ENCODE measurements at places on chromosomes 4 and X. TPM values are rescaled to one million over a fixed set of nuclear protein-coding genes. Genes with fewer than 3 reads are reported as not detected.

DNA sequence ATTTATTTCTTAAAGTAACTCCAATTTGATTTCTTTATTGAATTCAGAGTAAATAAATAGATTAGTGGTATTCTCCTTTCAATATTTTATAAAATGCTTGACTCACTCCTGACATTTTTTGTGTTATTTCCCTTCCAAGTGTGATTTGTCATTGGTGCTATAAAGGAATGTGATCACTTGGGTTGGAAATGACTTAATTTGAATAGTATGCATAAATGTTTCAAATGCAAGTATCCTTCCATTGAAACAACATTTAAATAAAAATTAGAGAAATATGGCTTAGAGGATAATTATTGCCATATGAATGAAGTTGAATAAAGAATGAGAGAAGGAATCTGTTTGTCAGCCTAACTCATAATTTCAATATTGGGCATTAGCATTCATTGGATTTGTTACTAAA lies 182.7 kb downstream of the PABPC4L start:
- H3K4me1 ChIP-seq = no peaks in the 10 kb centered on the region
- no peak for DNase-seq
- H3K27me3 ChIP-seq = no peaks in the 10 kb centered on the region
- H3K36me3 ChIP-seq = no peaks in the 10 kb centered on the region
- no peak overlapping the region for H3K27ac ChIP-seq

DNA sequence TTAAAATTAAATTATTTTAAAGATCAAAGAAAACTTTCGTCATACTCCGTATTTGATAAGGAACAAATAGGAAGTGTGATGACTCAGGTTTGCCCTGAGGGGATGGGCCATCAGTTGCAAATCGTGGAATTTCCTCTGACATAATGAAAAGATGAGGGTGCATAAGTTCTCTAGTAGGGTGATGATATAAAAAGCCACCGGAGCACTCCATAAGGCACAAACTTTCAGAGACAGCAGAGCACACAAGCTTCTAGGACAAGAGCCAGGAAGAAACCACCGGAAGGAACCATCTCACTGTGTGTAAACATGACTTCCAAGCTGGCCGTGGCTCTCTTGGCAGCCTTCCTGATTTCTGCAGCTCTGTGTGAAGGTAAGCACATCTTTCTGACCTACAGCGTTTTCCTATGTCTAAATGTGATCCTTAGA lies at the start of gene CXCL8:
Gene CXCL8, plus strand, starts transcription at position 217 of the 426 bp plus-strand sequence. Its CDS starts 90 bp downstream, at position 307.
- no peak within 1 kb of the TSS for H3K27ac ChIP-seq
- H3K4me1 ChIP-seq = no peaks in the 10 kb centered on the region
- no peaks in the 10 kb centered on the region for H3K36me3 ChIP-seq
- H3K27me3 ChIP-seq = no peaks in the 10 kb centered on the region
- H3K4me3 ChIP-seq = no peak within 1 kb of the TSS

- no peaks in the 10 kb centered on the region for H3K36me3 ChIP-seq
- DNase-seq = no peak
- no peak overlapping the region for H3K27ac ChIP-seq
- H3K27me3 ChIP-seq = no peaks in the 10 kb centered on the region
- H3K4me3 ChIP-seq = no peak overlapping the region
These were observed 3.9 kb downstream of the PRSS12 start for GRCh38 chr4:118348886-118349285.

GRCh38 chr4:102601586-102602227 lies 100.5 kb downstream of the NFKB1 start:
- H3K27me3 ChIP-seq = no peaks in the 10 kb centered on the region
- peaks cover 14% of the 10 kb centered on the region for H3K4me1 ChIP-seq
- no peak for DNase-seq
- H3K27ac ChIP-seq = no peak overlapping the region
- H3K36me3 ChIP-seq = no peaks in the 10 kb centered on the region

GRCh38 chrX:68508799-68509198 lies 9.9 kb downstream of the YIPF6 start:
- no peak overlapping the region for H3K4me3 ChIP-seq
- no peaks in the 10 kb centered on the region for H3K4me1 ChIP-seq
- DNase-seq = no peak
- no peaks in the 10 kb centered on the region for H3K36me3 ChIP-seq
- no peak overlapping the region for H3K27ac ChIP-seq
- no peaks in the 10 kb centered on the region for H3K27me3 ChIP-seq

DNA sequence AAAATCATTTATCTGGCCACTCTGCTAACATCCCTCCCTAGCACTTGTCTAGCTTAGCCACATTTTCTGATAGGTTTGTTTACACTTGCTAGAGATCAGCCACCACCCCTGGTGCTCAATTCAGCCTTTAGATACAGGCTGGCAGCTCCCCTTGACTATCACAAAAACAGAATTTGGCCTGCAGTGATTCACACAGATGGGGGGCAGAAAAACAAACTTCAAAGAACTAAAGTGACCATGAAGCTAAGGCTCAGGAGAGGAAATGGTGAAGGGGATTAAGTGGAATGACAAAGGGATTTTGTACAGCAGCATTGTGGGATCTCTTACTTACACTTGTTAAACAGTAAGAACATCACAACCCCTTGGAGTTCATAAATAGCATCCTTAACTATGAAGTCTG lies 1718.0 kb upstream of the PCDH7 start:
- H3K36me3 ChIP-seq = no peaks in the 10 kb centered on the region
- no peaks in the 10 kb centered on the region for H3K4me1 ChIP-seq
- DNase-seq = no peak
- no peak overlapping the region for H3K27ac ChIP-seq

DNA sequence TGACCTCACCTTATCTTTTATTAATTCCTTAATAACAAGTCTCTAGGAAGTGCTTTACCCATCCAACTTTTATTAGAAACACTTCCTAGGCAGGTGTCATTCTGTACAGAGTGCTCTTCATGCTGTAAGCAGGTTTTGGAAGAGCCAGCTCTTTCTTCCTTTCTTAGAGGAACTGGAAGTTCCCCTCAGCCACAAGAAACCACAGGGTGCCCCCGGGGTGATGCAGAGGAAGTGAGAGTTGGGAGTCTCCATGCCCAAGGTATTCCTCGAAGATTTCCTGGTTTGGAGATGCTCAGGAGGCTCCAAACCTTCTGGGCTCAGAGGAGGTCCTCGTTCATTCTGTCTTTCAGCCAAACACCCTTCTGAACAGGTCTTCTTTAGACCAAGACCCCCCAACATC lies 83.8 kb downstream of the EGF start:
- H3K27me3 ChIP-seq = no peaks in the 10 kb centered on the region
- peaks cover 12% of the 10 kb centered on the region for H3K4me1 ChIP-seq
- H3K27ac ChIP-seq = no peak overlapping the region
- no peaks in the 10 kb centered on the region for H3K36me3 ChIP-seq

GRCh38 chr4:38386654-38387188 lies 277.3 kb upstream of the KLF3 start:
- no peak for DNase-seq
- peaks cover 42% of the 10 kb centered on the region for H3K4me1 ChIP-seq
- no peak overlapping the region for H3K4me3 ChIP-seq
- H3K36me3 ChIP-seq = no peaks in the 10 kb centered on the region

GRCh38 chr4:119103263-119103662 lies 32.4 kb upstream of the MYOZ2 start:
- H3K27ac ChIP-seq = peak overlapping the region; percentile 53
- no peaks in the 10 kb centered on the region for H3K36me3 ChIP-seq
- DNase-seq = no peak
- H3K27me3 ChIP-seq = no peaks in the 10 kb centered on the region
- no peak overlapping the region for H3K4me3 ChIP-seq

GRCh38 chr4:3221996-3222395 lies 27.0 kb upstream of the MSANTD1 start:
- no peak overlapping the region for H3K27ac ChIP-seq
- DNase-seq = no peak
- H3K4me1 ChIP-seq = no peaks in the 10 kb centered on the region
- H3K4me3 ChIP-seq = no peak overlapping the region
- no peaks in the 10 kb centered on the region for H3K36me3 ChIP-seq

DNA sequence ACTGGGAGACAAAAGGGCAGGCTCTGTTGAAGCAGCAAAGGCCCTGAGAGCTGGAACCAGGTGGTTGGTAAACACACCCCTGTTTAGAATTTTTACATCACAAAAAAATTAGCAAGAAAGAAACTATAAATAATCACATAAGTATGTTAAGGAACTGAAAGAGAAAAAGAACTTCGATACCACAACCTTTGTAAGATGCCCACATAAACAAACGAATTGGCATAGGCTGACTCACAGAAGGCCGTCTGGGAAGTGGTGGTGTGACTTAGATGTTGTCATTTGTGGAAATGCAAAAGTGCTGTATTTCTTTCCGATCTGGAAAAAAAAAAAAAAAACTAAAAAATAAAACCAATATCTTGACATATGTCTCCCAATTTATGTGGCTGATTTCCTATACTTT lies 235.1 kb downstream of the USP46 start:
- no peaks in the 10 kb centered on the region for H3K4me1 ChIP-seq
- no peak for DNase-seq
- H3K36me3 ChIP-seq = no peaks in the 10 kb centered on the region

DNA sequence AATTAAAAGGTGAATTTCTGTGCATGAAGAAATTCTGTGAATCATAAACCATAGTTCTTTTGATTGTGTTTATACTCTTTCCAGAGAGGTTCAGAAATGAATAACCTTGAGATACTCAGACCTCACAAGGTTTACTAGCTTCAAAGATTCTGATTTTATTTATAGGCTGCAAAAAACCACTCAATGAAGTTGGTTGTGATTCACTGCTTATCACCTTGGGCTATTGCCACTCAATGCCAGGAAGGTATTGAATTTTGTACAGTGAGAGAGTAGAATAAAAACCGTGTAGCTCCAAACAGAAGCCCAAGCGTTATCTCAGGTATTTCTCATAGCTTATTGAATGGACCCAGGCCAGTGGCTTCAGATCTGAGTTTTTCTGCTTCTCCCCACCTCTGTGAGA lies 118.7 kb downstream of the FHIP1A start:
- no peaks in the 10 kb centered on the region for H3K4me1 ChIP-seq
- no peaks in the 10 kb centered on the region for H3K36me3 ChIP-seq
- H3K27ac ChIP-seq = no peak overlapping the region
- H3K27me3 ChIP-seq = no peaks in the 10 kb centered on the region
- DNase-seq = no peak

- no peak overlapping the region for H3K4me3 ChIP-seq
- no peaks in the 10 kb centered on the region for H3K27me3 ChIP-seq
- no peak overlapping the region for H3K27ac ChIP-seq
- DNase-seq = no peak
These were observed 438.2 kb upstream of the PCDH7 start for GRCh38 chr4:30281986-30282385.

- no peak overlapping the region for H3K27ac ChIP-seq
- no peaks in the 10 kb centered on the region for H3K36me3 ChIP-seq
- no peak for DNase-seq
These were observed 21.4 kb downstream of the MAOB start for GRCh38 chrX:43860646-43861370.

GRCh38 chrX:100895365-100896075 lies 21.4 kb upstream of the NOX1 start:
- no peak for DNase-seq
- H3K4me1 ChIP-seq = no peaks in the 10 kb centered on the region
- no peak overlapping the region for H3K4me3 ChIP-seq
- H3K27ac ChIP-seq = no peak overlapping the region
- no peaks in the 10 kb centered on the region for H3K27me3 ChIP-seq

DNA sequence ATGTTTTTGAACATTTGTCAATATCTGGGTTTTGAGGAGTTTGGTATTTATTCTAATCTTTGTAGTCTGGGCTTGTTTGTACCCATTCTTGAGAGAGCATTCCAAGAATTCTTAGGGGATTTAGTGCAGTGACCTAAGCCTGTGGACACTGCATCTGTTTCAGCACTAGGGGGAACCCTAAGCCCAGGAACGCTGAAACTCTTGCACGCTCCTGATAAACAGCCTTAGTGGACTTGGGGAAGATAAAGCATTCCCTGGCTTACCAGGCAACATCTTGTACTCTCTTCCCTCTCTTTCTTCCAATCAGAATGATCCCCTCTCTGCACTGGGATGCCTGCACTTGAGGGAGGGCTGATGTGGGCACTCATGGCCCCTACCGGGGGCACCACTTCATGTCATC lies 654.9 kb upstream of the HTR2C start:
- H3K27ac ChIP-seq = no peak overlapping the region
- H3K27me3 ChIP-seq = no peaks in the 10 kb centered on the region
- H3K36me3 ChIP-seq = no peaks in the 10 kb centered on the region
- DNase-seq = no peak
- no peaks in the 10 kb centered on the region for H3K4me1 ChIP-seq
- H3K4me3 ChIP-seq = no peak overlapping the region

- H3K36me3 ChIP-seq = no peaks in the 10 kb centered on the region
- H3K27me3 ChIP-seq = no peaks in the 10 kb centered on the region
- H3K4me3 ChIP-seq = peak overlapping the region; percentile 51
- H3K4me1 ChIP-seq = peaks cover 6% of the 10 kb centered on the region
- DNase-seq = no peak
These were observed 32.9 kb upstream of the STX18 start for GRCh38 chr4:4574792-4575191.

DNA sequence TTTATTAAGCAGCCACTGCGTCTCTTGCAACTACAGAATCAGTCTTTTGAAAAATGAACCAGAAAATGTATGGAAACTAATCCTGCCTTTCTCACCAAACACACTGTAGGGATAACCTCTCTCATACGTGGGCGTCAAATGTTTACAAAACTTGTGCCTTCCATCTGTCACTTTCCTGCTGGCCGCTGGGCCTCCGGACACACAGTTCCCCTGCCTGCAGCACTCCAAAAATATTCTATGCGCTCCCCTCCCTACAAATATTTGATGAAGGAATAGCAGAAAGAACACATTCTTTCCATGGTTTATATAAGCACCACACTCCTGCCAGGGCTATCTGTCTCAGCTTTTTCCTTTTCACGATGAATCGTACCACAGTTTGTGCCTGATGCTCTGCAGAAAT lies 14.9 kb upstream of the CYTL1 start:
- no peaks in the 10 kb centered on the region for H3K4me1 ChIP-seq
- H3K4me3 ChIP-seq = no peak overlapping the region
- no peak for DNase-seq
- no peaks in the 10 kb centered on the region for H3K36me3 ChIP-seq
- no peak overlapping the region for H3K27ac ChIP-seq

DNA sequence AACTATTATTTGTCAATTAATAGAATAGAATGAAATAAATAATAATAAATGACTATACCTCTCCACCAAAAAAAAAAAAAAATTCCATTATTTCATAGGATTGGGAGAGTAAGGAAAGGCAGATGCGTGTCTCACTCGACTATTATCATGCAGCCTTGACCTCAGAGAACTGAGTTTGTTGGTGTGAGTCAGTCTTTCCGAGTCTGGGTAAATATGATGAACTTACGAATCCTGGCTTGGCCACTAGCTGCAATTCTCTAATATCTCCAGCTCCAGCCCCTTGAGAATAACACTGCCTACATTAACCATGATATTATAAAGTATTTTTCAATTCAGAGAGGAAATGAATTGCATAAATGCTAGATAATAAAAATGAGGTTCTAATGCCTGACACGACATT lies 46.6 kb upstream of the DHX15 start:
- no peak for DNase-seq
- no peaks in the 10 kb centered on the region for H3K36me3 ChIP-seq
- H3K27me3 ChIP-seq = no peaks in the 10 kb centered on the region

The ARHGAP36 gene
- 2.0 TPM for total RNA-seq

The SSX4B gene
- not detected for total RNA-seq

The SMARCA5 gene
- total RNA-seq = 23.3 TPM

The FOXP3 gene
- 1.5 TPM for total RNA-seq

The RHOXF2 gene
- total RNA-seq = not detected

The UGT2B11 gene
- total RNA-seq = not detected

The OPHN1 gene
- total RNA-seq = 11.5 TPM

The TASL gene
- total RNA-seq = 0.49 TPM

The TCEAL9 gene
- total RNA-seq = 52.8 TPM

The MGARP gene
- 2.2 TPM for total RNA-seq

The EDNRA gene
- total RNA-seq = 41.5 TPM

The TCEAL6 gene
- 1.7 TPM for total RNA-seq
